ENCODE measurements at places on chromosomes 12 and 14. TPM values are rescaled to one million over a fixed set of nuclear protein-coding genes. Genes with fewer than 3 reads are reported as not detected.

KRT75 gene
- not detected for total RNA-seq

HOXC9 gene
- total RNA-seq = not detected

BATF gene
- 1.2 TPM for total RNA-seq

KRT72 gene
- total RNA-seq = not detected

FKBP3 gene
- 40.5 TPM for total RNA-seq

UNC79 gene
- total RNA-seq = 0.28 TPM

KRT79 gene
- not detected for total RNA-seq

TSPAN19 gene
- total RNA-seq = not detected

SERPINA9 gene
- total RNA-seq = 0.28 TPM

SERPINA12 gene
- not detected for total RNA-seq

SCN8A gene
- total RNA-seq = 3.5 TPM

PIWIL1 gene
- total RNA-seq = not detected

CCNB1IP1 gene
- 27.6 TPM for total RNA-seq

POTEM gene
- total RNA-seq = not detected

SLC4A8 gene
- total RNA-seq = 1.3 TPM

LETMD1 gene
- total RNA-seq = 18.0 TPM

TCL1B gene
- total RNA-seq = not detected

CCDC175 gene
- total RNA-seq = not detected

RAPGEF3 gene
- total RNA-seq = 5.1 TPM

SMOC1 gene
- 0.85 TPM for total RNA-seq

PPP4R4 gene
- 2.5 TPM for total RNA-seq

TMTC1 gene
- 18.8 TPM for total RNA-seq

MYO1H gene
- not detected for total RNA-seq

BIN2 gene
- total RNA-seq = not detected

COL2A1 gene
- total RNA-seq = under 0.01 TPM

MEG3 gene
- 112 TPM for total RNA-seq

STK38L gene
- total RNA-seq = 25.7 TPM

LHX5 gene
- total RNA-seq = not detected

TMEM63C gene
- under 0.01 TPM for total RNA-seq

SLC2A13 gene
- total RNA-seq = 26.6 TPM

DEPDC4 gene
- total RNA-seq = 1.7 TPM

RNASE9 gene
- not detected for total RNA-seq

LMNTD1 gene
- total RNA-seq = 0.38 TPM

Data from regular cardiac myocyte (primary cell).